Right lung (tissue), 10 donors: ENCODE measurements at places on chromosomes 16 and 17. TPM values are rescaled to one million over a fixed set of nuclear protein-coding genes. Genes with fewer than 3 reads are reported as not detected.

GRCh38 chr16:9966569-9967157 is 215.6 kb downstream of the GRIN2A start:
- no peak for DNase-seq

DNA sequence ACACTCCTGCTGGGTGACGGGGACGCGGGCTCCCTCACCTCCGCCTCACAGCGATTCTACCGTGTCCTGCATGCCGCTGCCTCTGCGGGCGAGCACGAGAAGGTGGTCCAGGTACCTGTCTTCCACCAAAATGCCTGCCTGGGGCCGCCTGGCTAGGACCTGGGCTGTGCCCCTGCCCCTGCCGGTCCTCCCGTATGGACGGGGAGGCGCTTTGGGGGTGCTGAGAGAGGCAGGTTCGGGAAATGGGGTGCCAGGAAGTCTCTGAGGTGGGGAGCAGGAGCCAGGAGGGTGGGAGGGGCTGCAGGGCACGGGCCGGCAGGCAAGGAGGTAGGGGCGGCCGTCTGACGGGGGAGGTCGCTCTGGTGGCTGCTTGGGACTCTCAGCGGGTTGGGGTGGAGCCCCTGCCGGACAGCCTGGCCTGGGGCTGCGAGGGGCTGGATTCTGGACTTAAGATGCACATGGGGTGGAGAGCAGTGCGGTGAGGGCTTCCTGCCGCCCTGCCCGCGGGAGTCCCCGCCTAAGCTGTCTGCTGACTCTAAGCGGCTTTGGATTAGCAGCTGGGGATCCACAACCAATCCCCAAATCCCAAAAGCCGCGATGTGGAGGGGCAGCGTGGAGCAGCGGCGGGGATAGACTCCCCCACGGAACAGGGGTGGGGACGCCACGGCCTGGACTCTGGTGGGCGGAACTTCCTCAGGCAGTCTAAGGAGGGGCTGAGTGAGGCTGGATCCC is 5.8 kb downstream of the CHTF18 start:
- no peak for DNase-seq

DNA sequence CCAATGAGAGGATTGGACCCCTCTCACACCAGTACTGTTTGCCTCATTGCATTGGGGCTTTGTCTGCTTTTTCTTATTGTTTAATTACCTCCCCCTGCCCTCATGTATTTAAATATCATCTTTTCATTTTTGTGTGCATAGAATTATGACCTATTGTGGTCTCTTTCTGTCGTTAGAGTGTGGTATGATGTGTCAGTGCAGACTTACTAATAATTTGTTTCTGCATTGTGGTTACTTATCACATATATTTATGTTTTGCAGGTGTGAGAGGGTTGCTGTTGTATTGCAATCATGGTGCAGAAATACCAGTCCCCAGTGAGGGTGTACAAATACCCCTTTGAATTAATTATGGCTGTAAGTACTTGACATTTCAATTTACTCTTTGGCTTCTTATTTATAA is 2.5 kb downstream of the SEC14L1 start:
- DNase-seq = no peak

GRCh38 chr16:81659249-81659648 is 119.8 kb upstream of the PLCG2 start:
- no peak for DNase-seq

GRCh38 chr17:40457964-40458791 is 14.9 kb downstream of the IGFBP4 start:
- DNase-seq = peak; percentile 64

The CTRB1 gene
- polyA plus RNA-seq = 0.12 TPM

The CCL7 gene
- polyA plus RNA-seq = not detected

The AURKB gene
- 35.6 TPM for polyA plus RNA-seq

The FAM171A2 gene
- polyA plus RNA-seq = 31.9 TPM
